Esophagus mucosa (tissue), 1 donor: ENCODE measurements at places on chromosomes 12 and 14. TPM values are rescaled to one million over a fixed set of nuclear protein-coding genes. Genes with fewer than 3 reads are reported as not detected.

GRCh38 chr12:65561798-65562382 lies 262.4 kb upstream of the HMGA2 start:
- no peak for ATAC-seq

DNA sequence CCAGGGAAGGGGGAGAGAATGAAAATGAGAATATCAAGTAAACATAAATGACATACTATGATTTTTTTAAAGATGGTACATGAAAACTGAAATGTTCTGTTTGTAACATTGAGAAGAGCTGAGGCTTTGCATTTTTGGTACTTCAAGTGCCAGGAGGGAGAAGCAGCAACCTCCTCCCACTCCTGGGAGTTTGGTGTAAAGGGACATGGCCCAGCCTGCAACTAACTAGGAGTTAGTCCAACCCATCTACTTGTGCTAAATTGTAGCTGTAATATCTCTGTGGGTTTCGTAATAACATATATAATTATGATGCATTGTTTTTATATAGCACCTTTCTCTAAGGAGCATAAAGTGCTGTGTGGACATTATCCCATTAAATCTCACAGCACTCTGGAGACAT lies 517.5 kb downstream of the NELL2 start:
- no peak for ATAC-seq

GRCh38 chr14:24845851-24846250 lies 204.1 kb downstream of the STXBP6 start:
- no peak for ATAC-seq

Gene TESPA1
- 0.68 TPM for total RNA-seq

GRCh38 chr14:45679853-45680252 lies 426.9 kb upstream of the MIS18BP1 start:
- ATAC-seq: peak; percentile 52

Gene TSHR
- not detected for total RNA-seq

GRCh38 chr12:70661466-70662161 lies 24.4 kb upstream of the PTPRB start:
- no peak for ATAC-seq

Gene FAM181A
- not detected for total RNA-seq

- ATAC-seq: no peak
These were observed 430.4 kb downstream of the NPAS3 start for GRCh38 chr14:33369041-33369440.

DNA sequence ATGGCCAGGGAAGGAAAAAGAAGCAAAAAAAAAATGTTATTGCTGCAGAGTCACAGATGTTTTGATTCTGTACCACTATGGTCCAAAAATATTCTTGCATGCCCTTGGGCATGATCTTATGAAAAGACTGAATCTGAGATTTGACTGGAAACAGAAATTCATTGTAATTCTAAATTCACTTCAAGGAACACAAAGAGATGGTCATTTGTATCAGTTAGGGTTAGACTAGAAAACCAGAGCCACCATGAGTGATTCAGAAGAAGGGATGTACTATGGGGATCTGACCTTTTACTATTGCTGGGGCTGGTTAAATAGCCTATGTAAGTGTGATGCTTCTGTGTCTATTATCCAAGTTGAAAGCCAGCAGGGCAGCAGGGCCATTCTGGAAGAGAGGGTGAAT lies 5.2 kb downstream of the TMTC1 start:
- no peak for ATAC-seq

DNA sequence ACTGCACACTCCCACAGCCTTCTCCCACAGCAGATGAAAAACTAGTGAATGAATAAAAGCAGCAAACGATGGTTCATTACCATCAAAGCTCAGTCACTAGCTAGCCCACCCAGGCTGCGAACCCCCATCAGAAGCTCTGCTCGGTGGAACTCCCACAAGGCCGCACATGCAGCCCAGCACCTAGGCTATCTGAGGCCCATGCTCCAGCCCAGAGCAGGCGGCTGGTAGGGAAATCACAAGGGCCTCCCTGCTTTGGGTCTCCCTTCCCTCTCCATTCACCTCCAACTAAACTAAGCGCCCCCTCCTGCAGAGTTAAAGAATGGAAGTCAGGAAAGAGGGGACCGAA lies 69.0 kb downstream of the ITPK1 start:
- no peak for ATAC-seq

- ATAC-seq: peak; percentile 90
These were observed 234.9 kb upstream of the CAND1 start for GRCh38 chr12:67034110-67034879.

- no peak for ATAC-seq
These were observed 7.6 kb upstream of the ZNF410 start for GRCh38 chr14:73879027-73879426.

DNA sequence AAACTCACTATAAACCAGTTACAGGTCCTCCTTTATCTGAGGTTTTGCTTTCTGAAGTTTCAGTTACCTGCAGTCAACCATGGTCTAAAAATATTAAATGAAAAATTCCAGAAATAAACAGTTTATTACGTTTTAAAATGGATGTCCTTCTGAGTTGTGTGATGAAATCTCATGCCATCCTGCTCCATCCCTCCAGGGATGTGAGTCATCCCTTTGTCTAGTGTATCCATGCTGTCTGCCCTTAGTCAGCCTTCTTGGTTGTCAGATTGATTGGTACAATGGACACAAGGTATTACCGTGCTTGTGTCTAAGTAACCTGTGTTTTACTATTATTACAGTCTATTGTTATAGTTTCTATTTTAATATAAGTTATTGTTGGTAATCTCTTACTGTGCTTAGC lies 328.3 kb downstream of the APAF1 start:
- peak; percentile 79 for ATAC-seq

DNA sequence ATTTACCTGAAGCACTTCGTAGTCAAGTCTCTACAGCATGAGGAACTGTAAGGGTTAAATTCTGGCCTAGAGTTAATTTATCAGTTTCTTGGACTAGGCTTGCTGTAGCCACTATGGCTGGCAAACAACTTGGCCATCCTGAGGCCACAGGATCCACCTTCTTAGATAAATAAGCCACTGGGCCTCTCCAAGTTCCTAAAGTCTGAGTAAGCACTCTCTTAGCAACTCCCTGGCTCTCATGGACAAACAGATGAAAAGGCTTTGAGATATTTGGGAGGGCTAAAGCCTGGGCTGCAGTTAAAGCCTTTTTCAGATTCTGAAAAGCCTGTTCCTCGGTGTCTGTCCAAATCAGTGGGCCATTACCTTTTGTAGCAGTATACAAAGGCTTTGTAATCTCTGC lies 675.0 kb downstream of the TMEM121 start:
- no peak for ATAC-seq

DNA sequence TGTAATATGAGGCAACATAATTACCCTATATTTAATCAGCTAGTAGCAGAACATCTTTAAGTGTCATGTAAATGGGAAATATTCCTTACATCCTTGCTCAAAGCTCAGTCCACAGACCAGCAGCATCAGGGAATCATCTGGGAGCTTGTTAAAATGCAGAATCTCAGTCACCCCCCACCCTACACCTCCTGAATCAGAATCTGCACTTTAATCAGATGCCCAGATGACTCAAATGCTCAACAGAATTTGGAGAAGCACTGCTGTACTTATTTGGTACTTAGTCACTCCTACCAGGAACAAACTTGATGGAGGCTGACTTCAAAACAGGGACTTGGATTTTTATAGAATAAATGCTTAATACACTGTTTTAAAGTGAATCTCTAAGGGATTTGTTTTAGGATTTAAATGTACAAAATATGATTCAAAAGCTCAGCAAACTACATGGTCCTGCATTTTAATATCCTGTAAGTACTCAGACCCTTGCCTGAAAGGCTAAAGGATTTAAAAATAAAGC lies 96.5 kb downstream of the ARMH4 start:
- ATAC-seq: no peak

DNA sequence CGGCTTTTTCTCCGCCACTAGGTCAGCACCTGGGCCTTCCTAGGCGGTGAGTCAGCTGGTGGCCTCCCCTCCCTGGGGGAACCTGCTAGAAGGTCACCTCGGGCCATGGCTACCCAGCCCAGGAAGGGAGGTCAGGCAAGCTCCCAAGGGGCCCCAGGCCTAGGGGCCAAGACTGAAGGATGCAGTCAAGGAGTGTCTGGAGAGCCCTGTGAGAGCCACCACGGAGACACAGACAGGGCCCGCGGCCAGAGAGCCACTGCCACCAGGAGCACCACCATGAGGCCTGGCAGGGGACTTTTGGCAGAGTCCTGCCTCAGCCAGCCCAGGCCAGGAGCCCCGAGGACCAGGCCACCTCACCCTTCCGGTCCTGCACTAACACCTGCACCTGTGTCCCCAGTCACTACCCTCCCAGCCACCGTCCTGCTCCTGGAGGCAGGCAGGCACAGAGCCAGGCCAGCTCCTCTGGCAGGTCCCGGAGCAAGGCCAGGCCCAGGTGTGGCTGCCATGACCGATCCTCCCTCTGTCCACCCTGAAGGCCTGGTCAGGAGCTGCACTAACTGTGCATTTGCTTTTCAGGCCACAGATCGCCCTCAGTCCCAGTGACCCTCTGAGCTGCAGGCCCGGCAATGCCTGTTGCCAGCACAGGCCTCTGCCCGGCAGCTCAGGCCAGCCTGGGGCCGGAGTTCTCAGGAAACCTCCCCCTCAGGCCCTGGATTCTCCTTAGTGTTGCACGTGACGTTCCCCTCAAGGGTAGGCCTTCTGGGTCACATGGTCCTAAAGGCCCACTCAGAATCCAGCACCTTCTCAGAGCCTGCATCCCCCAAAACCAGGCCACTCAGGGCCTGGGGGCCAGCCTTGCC lies 6.9 kb downstream of the PHETA1 start:
- peak; percentile 8 for ATAC-seq

Gene DTX3
- 4.1 TPM for total RNA-seq

DNA sequence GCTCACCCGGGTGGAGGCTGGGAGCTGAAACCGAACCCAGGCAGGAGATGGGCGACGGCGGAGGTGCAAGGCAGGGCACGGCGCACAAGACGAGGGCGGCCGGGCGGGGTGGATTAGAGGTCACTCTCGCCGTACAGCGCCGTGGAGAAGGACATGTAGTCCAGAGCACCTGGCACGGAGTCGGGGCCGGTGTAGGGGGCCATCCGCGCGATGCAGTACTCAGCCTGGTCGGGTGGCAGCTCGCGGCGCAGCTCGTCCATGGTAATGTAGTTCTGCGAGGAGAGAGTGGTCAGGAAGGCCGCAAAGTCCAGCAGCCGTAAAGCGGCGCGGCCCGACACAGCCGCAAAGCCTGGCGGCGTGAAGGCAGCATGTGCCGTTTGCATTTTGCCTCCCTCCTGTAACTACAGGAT lies 81.9 kb upstream of the ZFP36L1 start:
- no peak for ATAC-seq
